NCI-H2081 (cell line): ENCODE measurements at places on chromosomes 4 and X.

DNA sequence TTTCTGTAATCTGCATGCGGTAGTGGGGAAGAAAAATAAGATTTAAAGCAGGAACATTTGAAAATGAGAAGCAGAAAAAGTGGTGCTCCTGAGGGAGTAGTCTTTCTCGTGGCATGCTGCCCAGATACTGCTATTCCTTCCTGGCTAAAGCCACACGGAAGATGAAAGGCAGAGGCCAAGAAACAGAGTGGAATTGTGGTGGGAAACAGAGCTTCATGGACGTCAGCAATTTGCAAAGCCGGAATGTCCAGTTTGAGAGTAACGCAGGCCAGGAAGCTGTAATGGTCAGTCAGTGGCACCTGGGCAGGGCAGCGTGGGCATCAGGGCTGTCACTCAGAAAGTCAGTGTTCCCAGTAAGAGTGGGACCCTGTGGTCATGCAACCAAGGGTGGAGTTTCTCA, 63.7 kb upstream of the FMR1 start:
- DNase-seq, result no peak

DNA sequence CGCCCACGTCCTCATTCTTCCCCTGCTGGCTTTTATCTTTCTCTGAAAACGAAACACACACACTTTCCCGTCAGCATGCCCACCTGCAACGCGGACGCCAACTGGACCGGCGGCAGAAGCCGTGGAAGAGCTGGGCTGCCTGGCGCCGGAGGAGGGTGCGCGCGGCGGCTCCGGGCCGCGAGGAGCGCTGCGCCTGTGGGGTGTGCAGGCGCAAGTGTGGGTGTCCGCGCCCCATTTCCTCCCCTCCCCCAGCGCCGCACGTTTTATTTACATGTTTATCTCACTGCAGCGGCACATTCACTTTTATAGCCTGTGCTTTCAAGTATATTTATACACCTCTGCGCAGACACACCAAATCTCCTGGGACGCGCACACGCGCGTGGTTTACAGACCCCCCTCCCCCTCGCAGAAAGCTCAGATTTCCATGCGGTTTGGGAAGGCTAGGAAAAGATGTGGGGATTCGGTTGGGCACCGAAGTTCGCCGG, 1.5 kb downstream of the PITX2 start:
- no peak for DNase-seq

DNA sequence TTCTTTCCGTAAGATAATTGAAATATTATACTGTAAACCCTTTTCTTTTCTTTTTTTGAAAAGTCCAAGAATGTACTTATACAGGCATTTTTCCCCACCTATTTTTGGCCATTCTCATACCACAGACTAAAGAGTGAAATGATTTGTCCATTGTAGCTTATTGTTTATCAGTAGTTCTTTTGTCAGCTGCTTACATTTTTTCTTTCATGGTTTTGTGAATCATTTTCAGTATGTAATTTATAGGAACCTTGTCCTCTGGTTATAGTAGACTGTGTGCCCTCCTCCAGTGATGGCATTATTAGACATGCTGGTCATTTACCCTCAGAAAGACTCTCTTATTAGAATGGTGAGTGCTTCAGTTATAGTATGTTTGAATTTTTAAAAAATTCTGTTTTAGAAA, 56.7 kb downstream of the CCKAR start:
- no peak for DNase-seq

DNA sequence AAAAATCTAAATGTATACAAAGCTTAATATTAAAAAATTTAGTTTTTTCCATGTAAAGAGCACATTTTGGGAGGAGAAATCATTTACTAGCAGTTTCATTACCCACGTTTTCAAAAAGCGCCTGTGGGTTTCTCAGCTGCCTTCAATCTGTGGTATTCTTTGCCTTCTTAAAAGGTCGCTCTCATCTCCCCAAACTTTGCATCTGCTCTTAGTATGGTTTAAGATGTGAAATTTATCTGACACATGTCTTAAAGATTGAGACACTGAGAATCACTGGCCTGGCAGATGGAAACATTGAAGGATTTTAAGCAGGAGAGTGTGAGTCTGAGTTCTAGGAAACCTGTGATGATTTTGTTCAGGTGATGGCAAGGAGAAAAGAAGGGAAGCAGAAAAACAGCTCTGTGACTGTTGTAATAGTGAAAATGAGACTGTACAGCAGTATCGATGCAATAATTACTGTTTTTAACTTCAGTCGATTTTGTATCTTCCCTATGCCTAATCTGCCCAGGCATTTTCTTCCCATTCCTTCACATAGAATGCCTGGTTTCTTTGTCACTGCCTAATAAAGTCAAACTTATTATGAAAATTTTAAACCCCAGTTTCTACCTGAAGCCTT, 75.9 kb downstream of the PAQR3 start:
- no peak for DNase-seq
